ENCODE measurements at places on chromosomes 5 and 9.

DNA sequence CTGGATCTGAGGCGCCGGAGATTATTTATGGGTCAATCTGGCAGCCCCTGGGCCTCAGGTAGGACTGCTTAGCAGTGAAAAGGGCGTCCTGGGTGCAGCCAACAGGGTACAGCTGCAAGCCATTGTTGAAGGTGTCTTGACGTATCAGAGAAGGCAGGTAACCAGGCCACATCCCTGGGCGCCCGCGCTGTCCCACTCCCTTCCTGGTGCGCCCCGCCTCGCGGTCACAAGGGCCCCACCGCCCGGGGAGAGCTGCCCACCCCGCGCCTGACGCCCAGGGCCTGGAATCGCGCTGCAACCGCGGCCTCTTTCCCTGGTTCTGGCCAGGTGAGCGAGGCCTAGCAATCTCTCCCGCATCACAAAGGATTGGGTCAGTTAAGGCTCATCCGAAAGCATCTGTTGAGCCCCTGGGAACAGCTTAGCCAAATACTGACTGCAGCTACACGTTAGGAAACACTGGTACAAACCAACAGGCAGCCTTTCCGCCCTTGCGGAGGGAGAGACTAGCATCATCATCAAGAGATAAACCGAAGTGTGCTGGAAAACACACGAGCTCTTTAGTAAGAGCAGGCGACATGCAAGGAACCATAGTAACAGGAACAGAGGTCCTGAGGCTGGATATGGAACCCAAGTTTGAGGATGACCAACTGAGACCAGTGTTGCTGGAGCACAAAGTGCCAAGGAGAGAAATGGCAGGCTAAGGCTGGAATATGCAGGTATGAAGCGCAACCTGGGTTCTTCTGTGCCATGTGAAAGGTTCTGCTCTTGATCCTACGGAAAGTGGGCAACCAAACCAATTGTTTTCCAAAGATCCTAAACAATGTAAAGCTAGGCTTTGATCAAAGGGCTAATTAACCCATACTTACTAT, 3.6 kb downstream of the RPS23 start:
- no peak overlapping the region for H3K4me3 ChIP-seq
- H3K27ac ChIP-seq: no peak overlapping the region
- no peaks in the 10 kb centered on the region for H3K4me1 ChIP-seq
- peaks cover 8% of the 10 kb centered on the region for H3K36me3 ChIP-seq

GRCh38 chr9:24416136-24416535, 129.6 kb downstream of the IZUMO3 start:
- no peaks in the 10 kb centered on the region for H3K36me3 ChIP-seq
- no peak overlapping the region for H3K27ac ChIP-seq
- H3K4me3 ChIP-seq: no peak overlapping the region
- no peaks in the 10 kb centered on the region for H3K27me3 ChIP-seq
- H3K4me1 ChIP-seq: no peaks in the 10 kb centered on the region
- no peak for DNase-seq

DNA sequence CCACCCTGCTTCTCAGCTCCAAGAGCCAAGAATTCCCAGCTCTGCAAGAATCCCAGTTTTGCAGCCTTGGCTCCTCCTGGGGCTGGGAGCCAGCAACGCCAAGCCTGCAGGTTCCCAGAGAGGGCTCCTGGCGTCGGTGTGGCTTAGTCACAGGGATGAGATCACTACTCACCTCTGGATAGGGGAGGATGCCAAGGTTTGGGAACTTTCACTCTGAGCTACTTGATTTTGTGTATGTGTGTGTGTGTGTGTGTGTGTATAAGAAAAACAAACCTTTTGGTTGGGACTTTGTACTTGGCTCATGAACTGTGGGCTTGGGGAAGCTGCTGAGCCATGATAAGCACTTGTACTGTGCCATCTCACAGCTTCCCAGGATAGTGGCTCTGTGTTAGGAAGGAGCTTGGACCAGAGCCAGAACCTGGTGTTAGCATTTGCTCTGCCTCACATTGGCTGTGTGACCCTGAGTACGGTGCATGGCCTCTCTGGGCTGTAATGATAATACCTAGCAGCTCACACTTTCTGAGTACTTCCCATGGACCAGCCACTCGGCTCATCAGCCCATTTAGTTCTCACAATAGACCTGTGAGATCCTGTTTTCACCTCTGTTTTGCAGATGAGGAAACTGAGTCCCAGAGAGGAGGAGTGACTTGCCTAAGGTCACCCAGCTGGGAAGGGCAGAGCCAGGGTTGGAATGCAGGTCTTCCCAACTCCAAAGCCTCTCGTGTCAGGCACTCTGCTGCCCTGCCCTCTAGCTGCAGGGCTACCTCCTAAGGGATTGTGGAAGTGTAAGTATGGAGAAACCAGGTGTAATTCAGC, 41.4 kb upstream of the DAB2IP start:
- H3K27ac ChIP-seq: no peak overlapping the region
- no peaks in the 10 kb centered on the region for H3K27me3 ChIP-seq
- no peaks in the 10 kb centered on the region for H3K36me3 ChIP-seq

GRCh38 chr5:44497606-44498005, 108.4 kb upstream of the FGF10 start:
- no peaks in the 10 kb centered on the region for H3K4me1 ChIP-seq
- H3K4me3 ChIP-seq: no peak overlapping the region

- no peaks in the 10 kb centered on the region for H3K36me3 ChIP-seq
- H3K27me3 ChIP-seq: no peaks in the 10 kb centered on the region
- H3K4me1 ChIP-seq: no peaks in the 10 kb centered on the region
- no peak overlapping the region for H3K27ac ChIP-seq
- H3K4me3 ChIP-seq: no peak overlapping the region
Measured at GRCh38 chr9:93244101-93244500, 60.2 kb downstream of the WNK2 start.

DNA sequence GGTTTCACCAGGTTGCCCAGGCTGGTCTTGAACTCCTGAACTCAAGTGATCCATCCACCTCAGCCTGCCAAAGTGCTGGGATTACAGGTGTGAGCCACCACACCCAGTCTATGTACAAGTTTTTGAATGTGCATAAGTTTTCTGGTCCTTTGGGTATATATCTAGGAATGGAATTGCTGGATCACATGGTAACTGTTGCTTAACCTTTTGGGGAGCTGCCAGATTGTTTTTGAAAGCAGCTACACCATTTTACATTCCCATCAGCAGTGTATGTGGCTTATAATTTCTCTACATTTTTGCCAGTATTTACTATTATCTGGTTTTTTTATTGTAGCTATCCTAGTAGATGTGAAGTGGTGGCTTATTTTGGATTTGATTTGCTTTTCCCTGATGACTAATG, 8.9 kb upstream of the LNPEP start:
- no peaks in the 10 kb centered on the region for H3K27me3 ChIP-seq
- no peak overlapping the region for H3K4me3 ChIP-seq
- no peak overlapping the region for H3K27ac ChIP-seq
- DNase-seq: no peak
- H3K36me3 ChIP-seq: no peaks in the 10 kb centered on the region

DNA sequence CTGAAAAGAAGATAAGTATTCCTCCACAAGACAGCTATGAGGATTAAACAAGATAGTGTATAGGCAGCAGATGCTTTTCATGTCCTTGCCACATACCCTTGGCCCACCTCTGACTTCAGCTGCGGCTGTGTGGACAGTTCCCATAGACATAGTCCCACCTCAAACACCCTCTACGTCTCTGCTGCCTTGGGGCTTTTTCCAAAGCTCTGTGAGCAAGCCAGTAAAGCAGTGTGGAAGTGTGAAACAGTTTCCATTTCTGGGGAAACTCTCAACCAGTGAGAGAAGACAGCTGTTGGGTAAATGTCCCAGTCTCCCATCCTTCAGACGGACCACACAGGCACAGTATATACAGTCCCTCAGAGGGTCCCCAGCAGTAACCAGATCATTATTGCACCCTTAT, 125.5 kb downstream of the CDK5RAP2 start:
- no peak overlapping the region for H3K27ac ChIP-seq
- H3K4me1 ChIP-seq: no peaks in the 10 kb centered on the region
- H3K27me3 ChIP-seq: no peaks in the 10 kb centered on the region

GRCh38 chr5:155746367-155747038, 580.5 kb upstream of the SGCD start:
- no peaks in the 10 kb centered on the region for H3K4me1 ChIP-seq
- DNase-seq: peak; percentile 11
- H3K4me3 ChIP-seq: no peak overlapping the region
- H3K27me3 ChIP-seq: no peaks in the 10 kb centered on the region
- no peaks in the 10 kb centered on the region for H3K36me3 ChIP-seq
